ENCODE measurements at places on chromosomes 5 and 9. TPM values are rescaled to one million over a fixed set of nuclear protein-coding genes. Genes with fewer than 3 reads are reported as not detected.

The S100Z gene
- not detected for total RNA-seq

The LEAP2 gene
- 0.98 TPM for total RNA-seq

The ERCC8 gene
- 13.6 TPM for total RNA-seq

The SURF4 gene
- total RNA-seq: 204 TPM

The GLDC gene
- total RNA-seq: 17.4 TPM

The ADAMTS19 gene
- total RNA-seq: not detected

The NXNL2 gene
- 0.54 TPM for total RNA-seq

The SPINK13 gene
- not detected for total RNA-seq

The ACOT12 gene
- not detected for total RNA-seq

The QRFP gene
- not detected for total RNA-seq

The MARVELD2 gene
- 2.1 TPM for total RNA-seq

The DMRT3 gene
- not detected for total RNA-seq

The PCDHGC4 gene
- not detected for total RNA-seq

The ADAMTS2 gene
- not detected for total RNA-seq

The RNF44 gene
- total RNA-seq: 33.6 TPM

The FOXD4L6 gene
- total RNA-seq: not detected

The ZFP37 gene
- 1.6 TPM for total RNA-seq

The DCANP1 gene
- not detected for total RNA-seq

The TPPP gene
- total RNA-seq: 5.2 TPM

The AK6 gene
- total RNA-seq: 51.8 TPM

The PAX5 gene
- not detected for total RNA-seq

The OR2K2 gene
- not detected for total RNA-seq

The ZNF879 gene
- 0.42 TPM for total RNA-seq

The IGFBPL1 gene
- total RNA-seq: 3.1 TPM

The SMIM3 gene
- total RNA-seq: 3.0 TPM

The SLC45A2 gene
- total RNA-seq: not detected

The UBE2QL1 gene
- 0.13 TPM for total RNA-seq

The PCDHGB4 gene
- 0.66 TPM for total RNA-seq

The NSMF gene
- total RNA-seq: 39.2 TPM

The GCNT4 gene
- 0.47 TPM for total RNA-seq

The INSL4 gene
- total RNA-seq: 15.8 TPM

The RANBP3L gene
- not detected for total RNA-seq

The RMND5B gene
- 30.4 TPM for total RNA-seq

The WDR38 gene
- not detected for total RNA-seq

Measured in A549 treated with CpdA at 1 μM for 4 hours (cell line).